ENCODE measurements at places on chromosomes 7 and 10.
A peak's percentile ranks its signal among the peaks of the same experiment; 100 is the strongest.

DNA sequence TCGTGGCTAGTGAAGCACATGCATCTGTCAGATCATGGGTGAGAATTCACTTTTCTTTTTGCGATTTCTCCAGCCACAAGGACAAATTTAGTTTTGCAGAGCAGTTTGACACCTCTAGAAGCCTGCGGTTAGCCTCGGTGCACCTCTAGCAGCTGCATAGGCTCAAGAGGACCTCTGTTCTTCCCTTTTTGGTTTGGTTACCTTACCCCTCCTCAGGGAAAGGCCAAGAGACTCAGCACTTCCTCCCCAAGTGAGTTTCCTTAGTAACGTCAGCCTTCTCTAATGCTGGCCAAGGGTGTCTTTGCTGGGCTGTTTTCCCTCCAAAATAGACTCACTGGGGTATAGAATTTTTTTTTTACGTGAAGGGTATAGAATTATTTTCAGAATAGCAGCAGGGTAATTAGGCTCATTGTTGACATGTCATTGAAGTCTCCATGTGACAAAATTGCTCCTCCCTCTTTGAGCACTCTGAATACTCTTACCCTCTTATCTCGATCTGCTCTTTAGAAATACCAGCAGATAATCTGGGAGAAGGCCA, 97.8 kb downstream of the AUTS2 start:
- no peak for DNase-seq

DNA sequence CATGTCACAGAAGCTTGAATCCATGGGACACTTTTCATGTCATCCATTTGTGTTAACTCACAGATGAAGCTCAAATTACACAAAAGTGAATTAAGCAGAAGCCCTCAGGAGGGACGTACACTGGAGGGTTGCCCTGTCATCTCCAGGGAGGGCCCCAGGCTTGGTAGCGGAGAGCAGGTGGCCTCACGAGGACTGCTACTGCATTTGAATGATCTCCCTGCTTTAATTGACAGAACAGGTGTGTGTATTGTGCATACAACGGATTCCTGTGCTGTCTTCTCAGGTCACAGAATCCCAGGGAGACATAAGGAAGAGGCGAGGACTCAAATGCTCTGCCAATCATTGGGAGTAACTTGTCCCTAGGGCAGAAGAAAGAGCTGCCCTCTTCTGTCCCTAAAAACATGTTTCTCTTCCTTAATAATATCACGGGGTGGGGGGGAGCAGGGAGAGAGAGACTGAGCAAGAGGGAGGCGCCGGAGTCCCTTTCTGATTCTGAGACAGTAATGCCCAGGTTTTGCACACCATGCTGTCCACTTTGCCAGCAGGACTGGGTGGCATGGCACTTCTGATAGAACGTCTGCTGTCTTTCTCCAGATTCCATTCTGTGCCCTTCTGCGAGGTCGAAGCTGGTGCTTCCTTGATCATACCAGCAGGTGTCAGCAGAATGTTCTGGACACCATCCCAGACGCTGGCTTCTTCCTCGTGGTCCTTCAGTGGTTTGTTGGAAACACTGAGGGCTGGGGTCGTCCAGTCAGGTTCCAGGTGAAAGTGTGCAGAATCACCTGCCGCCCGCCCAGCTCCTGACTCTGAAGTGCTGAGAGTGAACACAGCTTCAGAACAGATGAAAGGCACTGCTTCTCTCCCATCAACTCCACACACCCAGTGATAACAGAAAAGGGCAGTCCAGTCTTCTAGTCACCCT, 26.2 kb upstream of the RASGEF1A start:
- DNase-seq: peak; percentile 14

- no peak for DNase-seq
Measured at GRCh38 chr10:125050383-125050782, 108.5 kb downstream of the ZRANB1 start.

- no peak for DNase-seq
Measured at GRCh38 chr10:123514996-123515395, 151.2 kb upstream of the GPR26 start.

DNA sequence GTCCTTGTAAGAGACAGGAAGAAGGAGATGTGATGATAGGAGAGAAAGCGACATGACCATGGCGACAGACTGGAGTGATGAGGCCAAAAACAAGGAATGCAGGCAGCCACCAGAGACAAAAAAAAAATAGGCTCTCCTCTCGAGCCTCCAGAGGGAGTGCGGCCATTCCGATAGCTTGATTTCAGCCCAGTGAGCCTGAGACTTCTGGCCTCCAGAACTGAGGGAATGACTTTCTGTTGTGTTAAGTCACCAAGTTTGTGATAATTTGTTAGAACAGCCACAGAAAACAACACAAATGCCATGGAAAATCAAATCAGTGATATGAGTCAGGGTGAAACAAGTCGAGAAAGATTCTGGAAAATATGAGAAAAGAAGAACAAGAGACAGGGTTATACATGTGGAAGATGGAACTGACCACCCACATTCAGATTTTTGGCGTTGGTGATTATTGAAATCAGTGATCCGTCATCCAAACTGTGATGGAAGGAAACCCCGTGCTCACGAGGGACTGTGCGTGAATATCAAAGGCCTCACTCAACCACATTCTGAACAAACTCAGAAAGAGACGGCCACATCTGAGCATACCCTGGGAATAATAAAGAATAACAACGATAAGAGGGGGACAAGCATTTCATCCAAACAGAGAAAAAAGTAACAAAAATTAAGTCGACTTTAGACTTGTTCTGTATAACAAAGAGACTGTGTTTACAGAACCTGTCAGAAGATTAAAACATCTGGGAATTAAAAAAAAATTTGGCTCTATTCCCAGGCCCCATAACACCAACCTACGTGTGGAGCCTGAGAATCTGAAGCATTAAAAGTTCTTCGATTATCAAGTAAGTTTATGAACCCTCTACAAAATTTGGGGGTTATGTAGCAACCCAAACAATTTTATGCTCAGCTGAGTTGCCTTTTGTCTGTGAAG, 72.1 kb downstream of the EEPD1 start:
- DNase-seq: no peak

- DNase-seq: no peak
Measured at GRCh38 chr7:28176645-28177044, 4.0 kb downstream of the JAZF1 start.

- DNase-seq: no peak
Measured at GRCh38 chr10:125101049-125101448, 59.3 kb downstream of the CTBP2 start.

- DNase-seq: no peak
Measured at GRCh38 chr10:104040382-104040781, 45.3 kb downstream of the COL17A1 start.

GRCh38 chr10:1292611-1293031, 236.4 kb downstream of the WDR37 start:
- DNase-seq: no peak

GRCh38 chr10:22550732-22551131, 163.6 kb downstream of the PIP4K2A start:
- DNase-seq: peak; percentile 61

DNA sequence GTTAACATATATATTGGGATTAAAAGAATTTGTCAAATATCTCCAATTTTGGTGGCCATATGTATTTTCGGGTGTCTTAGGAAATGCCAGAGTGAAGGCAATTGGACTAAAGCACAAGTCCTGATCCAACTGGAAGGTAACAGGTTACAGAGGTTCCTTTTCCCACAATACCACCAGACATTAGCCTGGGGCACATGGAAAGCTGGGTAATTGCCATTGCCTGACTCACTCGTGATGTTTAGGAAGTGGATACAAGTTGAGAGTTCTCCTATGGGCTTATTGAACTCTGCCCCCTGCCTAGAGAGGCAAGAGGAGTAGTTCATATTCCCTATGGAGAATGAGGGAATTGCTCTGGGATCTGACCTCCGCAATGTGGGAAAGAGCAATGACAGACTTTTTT, 5.7 kb downstream of the DNAH11 start:
- DNase-seq: no peak

GRCh38 chr7:142636751-142637150, 112.5 kb upstream of the PRSS1 start:
- no peak for DNase-seq

GRCh38 chr10:110416776-110417711, 80.7 kb upstream of the DUSP5 start:
- DNase-seq: no peak

GRCh38 chr10:11018432-11018841, 765 bp downstream of the CELF2 start:
- DNase-seq: no peak

GRCh38 chr10:102065561-102066398, 631 bp downstream of the HPS6 start:
- no peak for DNase-seq

DNA sequence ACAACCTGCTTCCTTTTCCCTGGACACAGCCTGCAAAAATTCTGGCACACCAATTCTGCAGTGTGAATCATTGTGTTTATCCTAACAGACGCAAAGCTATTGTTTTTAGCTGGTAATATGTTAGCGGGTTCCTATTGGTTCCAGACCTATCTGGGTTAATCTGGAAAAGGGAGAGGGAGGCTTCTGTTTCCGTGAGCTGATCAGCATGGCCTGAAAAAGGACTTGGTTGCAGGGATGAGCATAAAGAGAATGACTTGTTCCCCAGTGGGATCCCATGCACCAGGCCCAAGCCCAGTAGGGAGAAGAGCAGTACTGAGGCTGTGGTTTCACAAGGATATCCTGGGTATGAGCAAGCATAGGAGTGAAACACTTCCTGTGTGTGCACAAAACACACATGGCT, 78.4 kb downstream of the PDE1C start:
- no peak for DNase-seq

DNA sequence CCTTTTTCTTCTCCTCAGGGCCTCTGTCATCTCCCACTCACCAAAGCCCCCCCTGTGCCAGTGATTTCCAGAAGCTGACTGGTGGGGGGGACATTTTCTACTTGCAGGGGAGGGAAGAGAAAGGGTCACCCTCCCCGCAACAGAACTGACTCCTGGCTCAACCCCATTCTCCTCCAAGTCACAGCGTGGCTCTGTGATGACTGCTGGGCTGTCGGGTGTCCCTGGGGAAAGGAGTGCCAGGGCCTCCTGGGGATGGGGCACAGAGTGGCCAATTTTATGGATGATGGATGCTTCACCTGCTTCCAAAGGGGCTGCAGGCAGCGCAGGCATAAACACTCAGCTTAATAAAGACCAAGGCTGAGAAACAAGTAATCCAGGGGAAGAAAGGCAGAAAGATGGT, 523.0 kb downstream of the PTPRN2 start:
- DNase-seq: no peak

GRCh38 chr10:36185097-36185496, 543.0 kb upstream of the FZD8 start:
- no peak for DNase-seq

DNA sequence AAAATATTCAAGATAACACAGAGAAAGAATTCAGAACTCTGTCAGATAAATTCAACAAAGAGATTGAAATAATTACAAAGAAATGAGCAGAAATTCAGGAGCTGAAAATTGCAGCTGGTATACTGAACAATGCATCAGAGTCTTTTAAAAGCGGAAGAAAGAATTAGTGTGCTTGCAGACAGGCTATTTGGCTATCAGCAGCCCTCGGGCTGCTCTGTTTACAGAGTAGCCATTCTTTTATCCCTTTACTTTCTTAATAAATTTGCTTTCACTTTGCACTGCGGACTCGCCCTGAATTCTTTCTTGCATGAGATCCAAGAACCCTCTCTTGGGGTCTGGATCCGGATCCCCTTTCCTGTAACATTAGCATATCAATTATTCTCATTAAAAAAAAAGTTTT, 1040.0 kb downstream of the SORCS3 start:
- no peak for DNase-seq

DNA sequence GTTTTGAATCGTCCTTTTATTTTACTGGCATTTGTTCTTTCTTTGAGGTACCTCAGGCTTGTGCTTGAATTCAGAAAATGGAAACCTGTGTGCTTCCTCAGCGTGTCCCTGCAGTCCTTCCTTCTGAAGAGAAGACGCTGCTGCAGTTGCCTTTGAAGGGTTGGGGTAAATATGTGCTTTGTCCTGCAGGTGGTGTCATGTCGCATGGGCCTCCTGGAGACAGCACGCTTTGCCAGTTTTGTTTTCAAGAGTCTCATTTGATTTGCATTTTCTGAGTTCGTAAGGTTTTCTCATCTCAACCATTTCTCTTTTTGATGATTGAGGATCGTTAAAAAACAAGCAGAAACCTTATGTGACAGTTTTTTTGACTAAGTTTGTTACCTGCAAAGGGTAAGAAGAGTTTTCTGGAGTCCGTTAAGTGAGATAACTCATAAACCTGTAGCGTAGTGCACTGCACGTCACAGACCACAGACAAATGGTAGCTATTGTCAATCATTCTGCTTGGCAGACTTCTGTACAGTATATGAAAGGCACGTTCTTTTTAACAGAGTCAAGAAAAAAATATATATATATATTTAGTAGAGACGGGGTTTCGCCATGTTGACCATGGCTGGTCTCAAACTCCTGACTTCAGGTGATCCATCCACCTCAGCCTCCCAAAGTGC, 57.0 kb downstream of the CDC123 start:
- DNase-seq: no peak

DNA sequence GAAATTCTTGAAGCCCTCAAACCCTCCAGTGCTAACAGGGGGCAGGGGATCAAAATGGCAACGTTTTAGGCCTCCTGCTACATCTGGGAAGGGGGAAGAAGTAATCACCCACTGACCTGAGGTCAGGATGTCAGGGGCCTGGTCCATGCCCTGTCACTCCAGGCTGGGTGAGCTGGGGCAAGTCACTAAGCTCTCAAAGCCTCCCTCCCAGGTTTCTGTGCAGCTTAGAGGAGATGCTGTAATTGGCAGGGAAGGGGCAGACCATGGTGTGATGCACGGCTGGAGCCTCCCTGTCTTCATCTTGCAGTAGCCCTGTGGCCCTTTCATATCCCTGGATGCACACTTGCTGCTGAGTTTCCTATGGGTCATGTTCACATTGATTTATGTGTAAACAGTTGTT, 27.2 kb downstream of the LEP start:
- no peak for DNase-seq

DNA sequence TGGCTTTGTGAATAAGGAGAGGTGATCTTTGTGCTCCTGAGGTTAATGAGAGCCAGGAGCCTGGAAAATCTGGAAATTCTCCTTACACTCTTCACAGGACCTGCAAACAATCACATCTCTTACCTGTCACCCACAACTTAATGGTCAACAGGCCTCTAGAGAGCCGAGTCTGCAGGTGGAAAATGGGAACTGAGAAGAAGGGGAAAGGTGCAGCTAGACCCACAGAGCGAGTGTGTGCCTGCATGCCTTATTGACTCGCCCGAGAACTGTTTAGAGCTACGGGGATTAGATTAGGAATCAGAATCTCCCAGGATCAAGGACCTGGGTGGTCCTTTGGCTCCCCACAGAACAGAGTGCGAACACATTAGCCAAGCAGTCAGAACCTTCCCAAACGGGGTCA, 329.6 kb downstream of the PTEN start:
- DNase-seq: no peak

DNA sequence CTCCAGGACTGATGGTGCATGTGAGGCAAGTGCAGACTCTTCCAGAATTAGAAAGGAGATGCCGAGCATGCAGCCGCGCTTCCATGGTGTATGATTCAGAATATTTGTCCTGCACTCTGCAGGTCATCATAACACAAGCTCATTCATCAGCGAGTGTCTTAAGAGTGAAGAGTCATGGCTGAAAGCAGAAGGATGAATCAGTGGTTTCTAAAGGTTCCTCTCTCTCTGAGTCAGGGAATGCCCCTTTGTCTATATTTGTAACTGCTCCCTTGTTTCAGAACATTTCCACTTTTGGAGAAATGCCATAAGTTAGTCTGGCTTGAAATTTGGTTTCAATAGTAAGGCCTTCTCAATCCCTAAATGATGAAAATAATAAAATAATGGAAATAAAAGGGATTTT, 52.3 kb downstream of the HECW1 start:
- DNase-seq: no peak

GRCh38 chr10:89888321-89889070, 187.1 kb downstream of the KIF20B start:
- DNase-seq: no peak

Data from stimulated activated CD8-positive, alpha-beta memory T cell treated with anti-CD3 and anti-CD28 coated beads, Interleukin-15, amount 100 ng/mL, for 1 hour (primary cell).